ENCODE measurements at places on chromosomes 12 and 14.
A peak's percentile ranks its signal among the peaks of the same experiment; 100 is the strongest.

- no peak for DNase-seq
Observed at GRCh38 chr12:91395628-91396135, 213.1 kb upstream of the DCN start.

DNA sequence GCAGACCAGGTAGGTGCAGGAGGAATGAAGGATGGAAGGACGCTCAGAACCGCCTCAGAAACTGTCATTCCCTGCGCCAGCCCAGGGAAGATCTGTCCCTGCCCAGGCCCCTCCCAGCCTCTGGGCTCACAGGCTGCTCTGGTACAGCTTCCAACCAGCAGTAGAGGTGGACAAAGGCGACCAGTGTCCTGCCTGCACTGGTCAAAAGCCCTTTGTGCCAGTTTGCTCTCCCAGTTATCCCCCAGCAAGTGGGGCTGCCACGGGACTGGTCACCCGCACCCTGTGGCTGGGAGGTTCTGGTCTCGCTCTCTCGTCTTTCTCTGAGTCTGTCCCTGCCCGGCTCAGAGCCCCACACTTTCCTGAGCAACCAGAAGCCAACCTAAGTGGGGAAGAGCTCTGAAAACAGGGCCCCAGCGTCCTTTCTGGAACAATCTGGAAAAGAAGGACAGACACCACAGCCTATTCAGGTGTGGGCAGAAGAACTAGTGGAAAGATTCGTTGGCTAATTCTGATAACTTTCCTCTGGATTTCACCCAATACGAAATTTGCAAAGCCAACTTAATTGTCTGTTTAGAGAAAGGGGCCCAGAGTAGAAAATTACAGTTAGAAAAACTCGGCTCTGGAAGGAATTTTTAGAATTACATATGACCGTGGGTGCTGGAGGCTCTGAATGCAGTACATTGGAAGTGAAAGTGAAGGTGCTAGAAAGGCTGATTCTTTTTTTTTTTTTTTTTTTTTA, 21.7 kb downstream of the SNRNP35 start:
- no peak for DNase-seq

- no peak for DNase-seq
Observed at GRCh38 chr14:61638595-61639387, 56.5 kb upstream of the HIF1A start.

- DNase-seq: no peak
Observed at GRCh38 chr14:92967346-92967926, 44.5 kb downstream of the CHGA start.

DNA sequence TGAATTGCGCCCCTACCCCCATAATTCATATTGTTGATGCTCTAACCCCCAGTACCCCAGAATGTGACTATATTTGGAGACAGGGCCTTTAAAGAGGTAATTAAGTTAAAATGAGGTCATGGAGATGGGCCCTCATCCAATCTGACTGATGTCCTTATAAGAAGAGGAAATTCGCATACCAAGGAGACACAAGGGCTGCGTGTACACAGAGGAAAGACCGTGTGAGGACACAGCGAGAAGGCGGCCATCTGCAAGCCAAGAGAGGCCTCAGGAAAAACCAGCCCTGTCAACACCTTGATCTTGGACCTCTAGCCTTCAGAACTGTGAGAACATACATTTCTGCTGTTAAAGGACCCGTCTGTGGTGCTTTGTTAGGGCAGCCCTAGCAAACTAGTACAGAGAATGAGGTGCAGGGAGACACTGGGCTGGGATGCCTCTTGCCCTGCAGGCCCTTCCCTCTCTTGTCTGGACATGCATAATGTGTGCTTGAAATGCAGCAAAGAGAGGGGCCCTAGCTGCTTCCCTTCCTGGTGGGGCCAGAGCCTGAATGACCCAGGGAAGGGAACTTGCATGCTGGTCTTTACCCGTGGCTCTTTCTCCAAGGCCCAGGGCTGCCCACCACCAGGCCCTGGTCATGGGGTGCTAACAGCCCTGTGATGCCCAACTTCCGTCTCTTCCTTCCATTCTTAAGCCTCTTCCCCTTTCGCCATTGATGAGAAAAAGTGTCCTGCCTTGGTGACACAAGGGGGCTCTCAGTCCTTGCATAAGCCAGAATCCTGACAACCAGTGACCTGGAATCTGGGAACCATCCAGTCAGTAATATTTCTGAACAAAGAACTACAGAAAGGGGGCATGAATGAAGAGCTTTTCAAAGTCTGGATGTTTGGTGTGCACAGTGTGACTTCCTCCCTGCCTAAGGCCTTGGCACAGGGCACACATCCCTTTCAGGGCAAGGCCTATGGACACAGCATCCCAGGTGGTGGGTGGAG, 50.0 kb upstream of the GPATCH2L start:
- DNase-seq: no peak

DNA sequence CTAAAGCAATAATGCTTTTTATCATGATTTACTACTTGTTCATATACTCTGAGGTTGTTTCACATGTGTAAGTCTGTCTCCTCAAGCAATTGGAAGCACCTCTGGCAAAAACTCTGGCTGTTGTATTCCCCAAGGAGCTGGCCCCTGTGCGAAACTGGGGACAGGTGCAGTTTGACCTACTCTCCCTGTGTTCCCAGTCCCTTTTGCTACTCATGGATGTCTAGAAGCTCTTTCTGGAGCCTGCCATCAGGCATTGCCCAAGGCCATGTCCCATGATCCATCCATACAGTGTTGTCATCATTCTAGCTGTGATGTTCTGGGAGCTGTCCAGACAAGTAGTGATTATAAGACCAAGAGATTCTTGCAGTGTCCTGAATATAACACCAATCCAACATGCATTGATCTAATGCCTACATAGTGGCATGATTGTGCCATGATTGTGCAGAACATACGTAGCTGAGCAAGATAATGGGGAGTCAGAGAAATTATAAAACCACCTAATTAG, 14.9 kb downstream of the AKAP6 start:
- no peak for DNase-seq

DNA sequence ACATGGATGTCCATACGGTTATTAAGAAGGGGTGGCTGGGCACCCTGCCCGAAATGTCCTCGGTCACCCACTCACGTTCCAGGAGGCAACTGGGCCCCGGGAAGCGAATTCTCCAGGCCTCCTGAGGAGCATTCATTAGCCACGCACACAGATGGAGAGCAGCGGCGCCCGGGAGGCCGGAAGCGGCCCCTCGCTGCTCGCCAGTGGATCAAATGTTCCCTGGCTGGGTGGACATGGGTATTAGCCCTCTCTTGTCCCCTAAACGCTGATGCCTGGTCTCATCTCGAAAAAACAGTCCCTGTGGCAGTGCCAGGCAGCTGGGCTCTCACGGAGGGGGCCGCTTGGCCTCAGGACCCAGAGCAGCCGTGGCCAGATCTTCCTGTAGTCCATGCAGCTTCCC, 59.0 kb upstream of the DLK1 start:
- no peak for DNase-seq

GRCh38 chr14:60661721-60662120, 12.4 kb upstream of the SIX1 start:
- DNase-seq: no peak

DNA sequence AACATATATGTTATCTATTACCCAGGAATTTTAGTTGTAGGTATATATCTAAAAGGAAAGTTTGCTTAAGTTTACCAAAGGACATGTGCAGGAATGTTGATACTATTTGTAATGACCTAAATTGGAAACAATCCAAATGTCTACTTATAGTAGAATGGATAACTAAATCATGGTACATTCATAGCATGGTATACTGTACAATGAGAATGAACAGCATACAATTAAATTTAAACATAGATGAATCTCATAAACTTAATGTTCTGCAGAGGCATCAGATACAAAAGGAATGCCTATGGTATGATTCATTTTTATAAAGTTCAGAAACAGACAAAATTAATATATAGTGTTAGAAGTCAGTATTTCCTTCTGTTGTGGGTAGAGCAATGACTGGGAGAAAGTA, 135.4 kb downstream of the GPHN start:
- no peak for DNase-seq

GRCh38 chr14:100644784-100645183, 57.6 kb upstream of the BEGAIN start:
- no peak for DNase-seq

- DNase-seq: no peak
Observed at GRCh38 chr14:101639241-101639833, 78.0 kb downstream of the DIO3 start.

- DNase-seq: no peak
Observed at GRCh38 chr14:76705214-76705613, 56.1 kb upstream of the VASH1 start.

GRCh38 chr14:101593411-101594238, 32.3 kb downstream of the DIO3 start:
- no peak for DNase-seq

DNA sequence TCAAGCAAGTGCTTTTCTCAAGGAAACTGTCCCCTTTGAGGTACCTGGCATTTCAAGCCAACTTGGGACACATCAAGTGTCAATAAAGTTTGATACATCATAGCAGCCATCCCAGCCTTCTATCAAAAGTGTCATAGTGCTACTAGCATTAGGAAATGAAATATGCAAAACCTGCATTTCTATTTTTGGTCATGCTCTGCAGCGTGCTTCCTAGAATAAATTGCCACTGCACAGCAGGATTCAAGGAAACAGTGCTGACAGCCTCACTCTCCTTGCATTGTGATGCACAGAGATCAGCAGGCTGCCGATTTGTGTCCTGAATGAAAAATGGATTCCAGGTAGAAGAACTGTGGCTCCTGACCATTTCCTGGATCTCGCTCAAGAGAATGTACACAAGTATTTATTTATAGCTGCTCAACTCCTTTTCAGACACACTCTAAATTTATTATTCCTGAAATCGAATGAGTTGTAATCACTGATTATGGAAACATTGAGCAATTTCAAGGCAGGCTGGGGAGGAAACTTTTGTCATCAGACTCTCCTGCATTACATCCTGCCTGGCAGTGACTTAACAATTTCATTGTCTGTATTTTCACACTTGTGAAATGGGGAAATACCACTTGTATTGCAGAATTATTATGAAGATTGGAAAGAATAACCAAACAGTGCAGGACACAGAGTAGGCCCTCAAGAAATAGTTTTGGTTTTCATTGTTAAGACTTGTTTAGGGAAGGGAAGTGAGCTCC, 120.9 kb downstream of the SLC38A6 start:
- no peak for DNase-seq

- DNase-seq: no peak
Observed at GRCh38 chr12:48512855-48513254, 12.6 kb upstream of the OR8S1 start.

DNA sequence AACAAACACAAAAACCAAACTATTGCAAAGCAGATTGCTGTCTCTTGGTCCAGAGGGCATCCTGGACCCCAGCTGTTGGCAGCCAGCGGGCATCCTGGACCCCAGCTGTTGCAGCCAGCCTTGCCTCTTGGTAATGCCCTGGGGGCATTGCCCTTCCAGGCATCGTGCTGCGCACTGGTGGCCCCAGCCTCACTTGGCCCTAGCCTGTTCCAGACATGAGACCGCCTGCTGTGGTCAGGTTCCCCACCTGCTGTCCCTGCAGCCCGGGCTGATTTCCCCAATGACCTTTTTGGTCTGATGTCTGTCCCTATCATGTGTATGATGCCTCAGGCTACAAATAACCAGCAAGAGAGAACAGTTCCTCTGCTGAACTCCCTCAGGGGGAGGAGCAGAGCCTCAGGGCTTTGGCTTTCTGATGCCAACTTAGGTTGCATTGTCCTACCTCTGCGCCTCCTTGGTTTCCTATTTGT, 20.8 kb downstream of the MLXIP start:
- no peak for DNase-seq

DNA sequence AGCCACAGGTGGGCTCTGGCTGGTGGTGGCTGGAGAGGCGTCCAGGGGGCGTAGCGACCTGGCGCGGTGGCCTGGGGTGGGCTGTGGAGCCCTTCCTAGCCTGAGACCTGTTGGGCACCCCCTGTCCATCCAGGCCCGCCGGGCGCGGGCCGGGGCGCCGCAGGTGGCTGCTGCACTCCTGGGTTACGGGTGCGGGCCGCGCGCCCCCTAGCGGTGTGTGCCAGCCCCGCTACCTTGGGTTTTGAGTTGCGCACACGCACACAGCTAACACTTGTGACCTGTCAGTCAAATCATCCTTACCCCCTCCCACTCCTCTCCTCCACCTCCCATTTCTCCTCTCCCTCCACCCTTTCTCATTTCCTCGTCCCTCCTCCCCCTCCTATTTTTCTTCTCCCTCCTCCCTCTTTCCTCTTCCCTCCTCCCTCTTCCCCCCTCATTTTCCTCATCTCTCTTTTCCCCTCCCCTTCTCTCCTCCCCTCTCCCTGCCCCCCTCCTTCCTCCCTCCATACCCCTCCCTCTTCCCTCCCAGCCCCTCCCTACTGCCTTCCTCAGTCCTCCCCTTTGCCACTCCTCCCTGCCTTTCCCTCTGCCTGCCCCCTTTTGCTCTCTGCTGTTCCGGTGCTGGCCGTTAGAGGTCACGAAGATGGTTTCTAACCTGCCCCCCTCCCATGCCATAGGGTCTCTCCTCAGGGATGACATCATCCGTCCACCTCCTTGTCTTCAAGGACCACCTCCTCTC, 2.3 kb downstream of the MEG3 start:
- no peak for DNase-seq

GRCh38 chr14:97219431-97220017, 422.3 kb downstream of the VRK1 start:
- peak; percentile 37 for DNase-seq

DNA sequence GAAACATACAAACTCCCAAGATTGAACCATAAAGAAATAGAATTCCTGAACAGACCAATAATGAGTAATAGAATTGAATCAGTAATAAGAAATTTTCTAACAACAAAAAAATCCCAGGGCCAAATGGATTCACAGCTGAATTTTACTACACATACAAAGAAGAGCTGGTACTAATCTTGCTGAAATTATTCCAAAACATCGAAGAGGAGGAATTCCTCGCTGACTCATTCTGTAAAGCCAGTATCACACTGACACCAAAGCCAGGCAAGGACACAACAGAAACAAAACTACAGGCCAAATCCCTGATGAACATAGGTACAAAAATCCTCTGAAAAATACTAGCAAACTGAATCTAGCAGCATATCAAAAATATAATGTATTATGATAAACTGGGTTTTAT, 367.8 kb upstream of the CLEC14A start:
- no peak for DNase-seq

- DNase-seq: peak; percentile 57
Observed at GRCh38 chr12:25590011-25590721, 37.1 kb upstream of the LMNTD1 start.

- DNase-seq: no peak
Observed at GRCh38 chr12:120658286-120659150, 18.1 kb downstream of the CABP1 start.

DNA sequence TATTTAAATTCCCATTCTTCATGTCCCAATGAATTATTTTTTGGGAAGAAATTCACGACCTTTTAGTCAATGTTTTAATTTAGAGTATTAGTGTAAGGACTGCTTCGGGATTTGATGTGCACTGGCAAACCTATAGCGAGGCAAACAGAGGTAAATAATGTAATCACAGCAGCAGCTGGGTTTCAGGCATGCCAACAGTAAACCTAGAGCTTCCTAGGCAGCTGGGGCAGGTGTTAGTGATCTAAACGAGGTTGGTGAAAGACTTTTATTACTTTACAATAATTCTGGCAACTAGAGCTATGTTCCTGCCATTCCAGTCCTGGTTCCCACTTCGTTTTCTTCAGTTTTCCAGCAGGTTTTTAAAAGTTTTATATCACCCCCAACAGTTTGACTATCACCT, 1036.4 kb upstream of the FOXG1 start:
- no peak for DNase-seq

GRCh38 chr14:72528059-72528862, 365.6 kb downstream of the DPF3 start:
- DNase-seq: no peak
